ENCODE measurements at places on chromosomes 11 and 22.

DNA sequence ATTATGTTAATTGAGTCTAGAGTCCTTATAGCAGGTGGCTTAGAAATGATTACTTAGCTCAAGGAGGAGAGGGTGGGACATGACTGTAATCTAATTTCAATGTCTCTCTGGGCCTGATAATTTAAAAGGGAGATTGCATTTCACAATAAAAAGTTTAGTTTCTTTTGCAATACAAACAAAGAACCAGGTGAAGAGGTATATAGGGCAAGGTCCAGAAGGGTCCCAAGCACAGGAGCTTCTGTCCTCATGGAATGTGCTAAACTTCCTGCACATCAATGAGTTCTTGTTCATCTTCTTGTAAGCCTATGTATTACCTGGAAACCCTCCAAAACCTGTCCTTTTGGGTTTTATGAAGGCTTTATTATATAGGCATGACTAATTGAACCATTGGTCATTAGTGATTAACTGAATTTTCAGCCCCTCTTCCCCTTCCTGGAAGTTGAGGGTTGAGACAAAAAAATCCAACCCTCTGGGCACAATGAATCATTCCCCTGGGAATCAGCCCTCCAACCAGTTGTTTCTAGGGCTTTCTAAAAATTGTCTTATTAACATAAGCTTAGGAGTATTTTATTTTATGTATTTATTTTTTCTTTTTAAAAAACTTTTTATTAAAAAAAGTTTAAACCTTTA, 37.6 kb downstream of the MS4A2 start:
- DNase-seq: no peak

DNA sequence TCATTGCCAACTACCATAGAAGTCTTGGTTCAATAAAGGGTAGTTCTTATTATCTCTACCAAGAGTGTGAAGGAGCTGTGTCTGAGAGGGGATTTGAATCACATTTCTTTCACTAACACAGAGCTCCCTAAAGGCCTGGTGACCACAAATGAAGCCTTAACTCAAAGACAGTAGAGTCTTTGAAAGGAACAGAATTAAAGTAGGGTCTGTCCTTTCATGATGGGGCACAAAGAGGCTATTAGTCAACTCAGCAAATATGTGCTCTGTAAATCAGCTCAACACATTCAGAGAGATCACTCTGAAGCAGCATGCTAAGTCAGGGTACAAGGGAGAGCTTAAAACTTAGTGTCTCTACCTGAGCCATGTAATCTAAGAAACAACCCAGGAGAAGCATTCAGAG, 212.4 kb upstream of the SYN3 start:
- no peak for DNase-seq

DNA sequence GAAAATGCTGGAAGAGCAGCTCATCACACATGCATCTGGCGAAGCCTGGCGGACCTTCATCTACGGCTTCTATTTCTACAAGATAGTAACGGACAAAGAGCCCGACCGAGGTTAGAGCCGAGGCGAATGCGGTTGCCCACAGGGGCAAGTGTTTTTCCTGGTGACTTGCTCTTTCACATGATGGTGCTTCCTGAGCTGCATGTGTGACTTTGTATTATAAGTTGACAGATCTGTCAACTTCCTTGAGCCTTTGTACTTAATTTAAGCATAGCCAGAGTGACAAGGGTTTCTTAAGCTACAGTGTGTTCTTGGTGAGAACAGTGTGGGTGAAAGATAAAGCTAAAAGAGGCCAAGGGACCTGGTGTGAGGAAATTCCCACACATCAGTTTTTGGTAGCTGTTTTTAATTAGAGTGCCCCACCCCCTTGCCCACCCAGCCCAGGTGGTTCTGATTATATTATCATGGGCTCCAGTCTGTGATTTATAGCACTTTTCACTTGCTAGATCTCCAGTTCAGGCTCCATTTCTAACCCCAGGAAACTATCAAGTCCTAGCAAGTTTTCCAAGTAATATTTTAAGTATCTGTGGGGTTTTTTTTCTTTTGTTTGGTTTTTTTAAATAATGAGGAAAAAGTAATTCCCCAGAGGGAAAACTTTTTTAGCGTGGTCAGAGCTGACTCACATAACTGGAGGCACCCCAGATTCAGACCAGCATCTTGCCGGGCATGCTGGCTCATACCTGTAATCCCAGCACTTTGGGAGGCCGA, 68.0 kb upstream of the YWHAH start:
- DNase-seq: no peak

- DNase-seq: no peak
These were observed 5.6 kb downstream of the VWA5A start for GRCh38 chr11:124120891-124121290.

GRCh38 chr11:27025957-27026733, 14.5 kb upstream of the BBOX1 start:
- no peak for DNase-seq

- DNase-seq: no peak
These were observed 77.1 kb downstream of the UBASH3B start for GRCh38 chr11:122732342-122733315.

- DNase-seq: no peak
These were observed 19.2 kb upstream of the PLET1 start for GRCh38 chr11:112279901-112280267.

- no peak for DNase-seq
These were observed 729 bp downstream of the IL17RA start for GRCh38 chr22:17085277-17086181.

GRCh38 chr11:107102692-107103477, 84.6 kb upstream of the GUCY1A2 start:
- DNase-seq: no peak
